ENCODE measurements at places on chromosomes 2 and 18.

GRCh38 chr2:229641676-229642075, 72.7 kb downstream of the DNER start:
- DNase-seq, result no peak

GRCh38 chr18:10660179-10660884, 134.5 kb downstream of the NAPG start:
- no peak for DNase-seq

GRCh38 chr2:11022064-11022463, 110.3 kb downstream of the KCNF1 start:
- DNase-seq, result no peak

DNA sequence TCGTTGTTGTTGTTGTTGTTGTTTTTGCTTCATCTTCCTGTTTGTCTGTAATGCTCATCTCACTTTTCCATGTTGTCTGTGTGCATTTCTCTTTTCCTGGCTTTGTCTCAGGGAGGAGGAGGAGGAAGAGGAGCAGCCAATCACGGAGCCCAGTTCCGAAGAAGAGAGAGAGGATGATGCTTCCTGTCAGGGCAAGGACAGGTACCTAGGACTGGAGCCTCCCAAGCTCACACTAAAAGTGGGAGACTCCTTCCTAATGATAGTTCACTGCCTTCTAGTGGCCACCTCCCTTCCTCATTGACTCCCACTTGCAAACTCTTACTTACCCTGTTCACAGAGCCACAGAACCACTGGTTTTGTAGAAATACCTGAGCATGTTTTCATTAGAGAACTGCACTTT, 179.6 kb downstream of the TPGS2 start:
- DNase-seq, result no peak

DNA sequence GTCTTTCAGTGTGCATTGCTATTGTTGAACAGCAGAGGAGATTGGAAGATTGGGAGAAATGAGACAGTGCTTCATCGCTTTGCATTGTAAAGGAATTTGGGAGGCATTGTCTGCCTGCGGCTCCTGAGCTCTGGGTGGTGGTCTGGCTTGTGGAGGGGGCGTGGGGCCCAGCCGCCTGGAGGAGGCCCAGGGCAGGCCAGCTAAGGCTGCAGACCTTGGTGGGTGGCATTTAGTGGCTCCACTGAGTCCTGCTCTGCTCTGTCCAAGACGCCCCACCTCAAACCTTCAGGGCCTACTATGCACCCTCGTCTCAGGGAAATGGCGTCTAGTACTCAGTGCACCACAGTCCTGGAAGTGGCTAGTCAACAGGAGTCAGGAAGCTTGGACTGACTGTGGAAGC, 5.7 kb upstream of the HS1BP3 start:
- no peak for DNase-seq

GRCh38 chr2:143192106-143192505, 62.9 kb downstream of the ARHGAP15 start:
- DNase-seq, result no peak

DNA sequence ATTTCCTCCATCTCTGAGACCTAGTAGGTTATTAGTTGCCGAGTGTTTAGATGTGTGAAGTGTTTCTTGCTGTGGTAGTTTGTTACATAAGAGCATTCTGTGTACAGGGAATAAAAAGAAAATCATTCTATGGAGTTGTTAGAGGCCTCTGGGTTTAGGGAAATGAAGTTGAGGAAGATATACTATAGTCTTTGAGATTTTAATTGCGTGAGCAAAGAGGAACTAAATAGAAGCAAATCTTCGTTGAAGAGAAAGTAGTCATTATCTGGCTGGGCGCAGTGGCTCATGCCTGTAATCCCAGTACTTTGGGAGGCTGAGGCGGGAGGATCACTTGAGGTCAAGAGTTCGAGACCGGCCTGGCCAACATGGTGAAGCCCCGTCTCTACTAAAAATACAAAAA, 19.0 kb downstream of the USP39 start:
- DNase-seq, result no peak

DNA sequence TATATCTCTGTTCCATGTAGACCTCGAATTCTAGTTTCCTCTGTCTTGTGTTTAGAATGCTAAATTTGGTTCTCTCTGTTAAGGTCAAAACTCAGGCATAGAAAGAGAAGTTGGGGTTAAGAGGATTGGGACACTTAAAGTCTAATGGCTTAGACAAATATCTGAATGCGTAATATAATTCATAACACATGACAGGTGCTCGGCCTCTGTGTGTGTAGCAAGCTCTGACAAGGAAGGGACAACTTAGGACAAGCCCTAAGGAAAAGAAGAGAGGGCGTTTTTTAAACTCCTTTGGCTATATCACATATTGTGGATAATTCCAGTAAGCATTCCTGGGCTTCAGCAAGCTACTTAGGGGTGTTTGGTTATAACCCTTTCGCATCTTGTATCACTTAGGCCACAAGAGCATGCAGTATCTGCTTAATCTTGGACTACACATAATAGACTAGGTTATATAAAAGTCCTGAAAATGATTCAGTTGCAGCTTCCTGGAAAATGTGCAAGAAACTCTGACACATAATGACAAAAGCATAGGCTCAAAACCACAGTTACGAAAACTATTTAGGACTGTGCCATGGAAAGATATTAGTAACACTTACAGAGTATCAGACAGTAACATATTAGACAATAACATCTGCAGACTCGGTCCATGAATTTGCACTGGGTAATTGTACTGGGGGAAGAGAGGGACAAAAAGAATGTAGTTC, 16.1 kb upstream of the CREB1 start:
- no peak for DNase-seq

- DNase-seq, result no peak
These were observed 61.7 kb upstream of the MCFD2 start for GRCh38 chr2:46977280-46977665.

DNA sequence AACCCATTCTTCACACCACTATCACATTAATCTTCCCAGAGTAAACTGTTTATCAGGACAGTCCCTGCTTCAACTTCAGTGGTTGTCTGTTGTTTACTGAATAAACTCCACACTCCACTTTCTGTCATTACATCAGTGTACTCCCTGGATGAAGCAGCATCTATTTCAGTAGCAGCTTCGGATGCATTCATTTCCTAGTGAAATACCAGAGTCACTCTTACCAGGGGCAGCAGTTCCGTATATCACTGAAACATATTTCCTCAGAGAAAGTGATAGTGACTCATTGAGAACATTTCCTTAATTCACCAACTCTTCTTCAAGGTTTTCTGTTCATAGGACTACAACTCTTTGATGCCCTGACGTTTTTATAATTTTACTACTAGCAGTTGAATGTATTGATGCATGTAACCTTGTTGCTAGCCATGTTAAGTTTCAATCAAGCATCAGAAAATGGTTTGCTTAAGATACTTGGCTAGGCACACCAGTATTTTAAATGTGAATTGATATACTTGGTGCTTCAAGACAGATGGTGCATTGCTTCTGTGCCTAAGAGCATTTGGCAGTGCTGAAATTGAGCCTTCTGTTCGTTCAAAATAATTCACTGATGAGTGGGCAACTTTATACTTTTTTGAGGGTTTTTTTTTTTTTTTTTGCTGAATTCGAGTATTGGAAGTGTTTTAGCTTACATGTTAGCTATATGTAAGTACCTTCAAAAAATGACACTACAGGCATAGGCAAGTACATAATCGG, 92.3 kb downstream of the UBE2E3 start:
- DNase-seq, result no peak

GRCh38 chr2:211033765-211034164, 477.4 kb downstream of the CPS1 start:
- no peak for DNase-seq

GRCh38 chr2:30287190-30287840, 56.0 kb downstream of the LBH start:
- no peak for DNase-seq

DNA sequence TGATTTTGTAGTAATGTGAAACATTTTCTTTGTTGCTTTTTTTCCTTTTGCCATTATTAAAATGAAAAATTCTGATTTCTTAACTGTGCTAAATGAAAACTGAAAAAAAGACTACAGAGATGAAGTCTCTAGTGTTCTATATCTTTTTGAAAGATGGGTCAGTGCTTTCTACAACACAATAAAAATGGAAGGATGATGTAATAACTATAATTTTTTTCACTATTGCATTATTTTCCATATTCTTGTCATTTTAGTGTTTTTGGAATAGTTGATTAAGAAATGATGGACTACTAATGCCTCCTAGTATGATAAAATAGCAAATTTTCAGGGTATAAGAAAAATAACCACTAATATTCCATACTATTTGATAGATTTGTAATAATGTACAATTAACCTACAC, 7.2 kb downstream of the PSMD14 start:
- no peak for DNase-seq

DNA sequence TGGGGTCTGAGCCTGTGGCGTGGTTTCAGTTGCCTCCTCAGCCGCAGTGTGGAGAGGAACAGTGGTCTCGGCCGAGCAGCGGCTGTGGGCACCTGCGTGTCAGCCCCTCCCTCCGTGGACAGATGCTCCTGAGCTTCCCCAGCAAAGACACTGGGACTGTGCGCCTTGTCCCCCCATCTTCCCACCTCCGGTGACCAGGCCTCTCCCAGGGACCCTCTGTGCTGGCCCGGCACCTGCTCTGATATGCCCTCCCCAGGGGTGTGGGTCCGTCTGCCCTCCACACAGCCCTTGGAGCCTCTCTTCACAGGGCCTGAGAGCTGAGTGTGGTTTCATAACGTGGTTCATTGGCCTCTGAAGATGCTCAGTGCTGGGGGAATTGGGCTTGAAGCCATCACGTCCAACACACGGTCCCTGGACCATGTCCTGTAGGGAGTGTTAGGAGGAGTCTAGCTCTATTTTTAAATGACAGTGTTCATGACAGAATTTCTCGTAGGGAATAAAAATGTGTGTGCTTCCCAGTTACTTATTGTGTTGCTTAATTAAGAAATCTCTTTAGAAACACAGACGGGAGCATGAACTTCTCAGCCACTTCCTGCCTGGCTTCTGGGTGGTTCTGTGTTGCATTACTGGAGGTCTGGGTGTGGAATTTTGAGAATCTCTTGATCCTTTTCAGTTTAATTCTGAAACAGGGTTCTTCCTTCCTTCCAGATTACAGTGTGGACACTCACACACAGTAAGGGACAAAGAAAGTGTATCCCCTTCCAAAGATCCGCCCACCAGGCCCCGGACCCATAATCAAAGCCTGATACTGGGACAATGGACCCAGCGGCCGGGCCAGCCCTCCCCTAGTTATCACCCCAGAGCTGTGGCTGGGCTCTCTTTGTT, 110.7 kb downstream of the NFATC1 start:
- no peak for DNase-seq

DNA sequence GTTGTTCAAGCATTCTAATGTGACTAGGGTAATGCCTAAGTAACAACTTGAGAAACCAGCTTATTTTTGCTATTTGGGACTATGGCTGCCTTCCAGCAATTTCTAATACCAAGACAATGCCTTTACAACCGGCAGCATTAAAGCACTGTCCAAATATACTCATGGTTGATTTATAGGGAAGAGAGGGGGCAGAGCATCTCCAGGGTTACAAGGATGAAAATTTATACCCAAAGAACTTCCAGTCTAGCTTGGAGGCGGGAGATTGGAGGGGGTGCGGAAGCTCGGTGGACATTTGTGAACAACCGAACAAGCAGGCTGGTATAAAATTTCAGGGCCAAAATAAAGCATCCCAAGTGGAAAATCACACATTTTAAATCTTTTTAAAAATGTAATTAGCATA, 294.9 kb upstream of the STON1 start:
- no peak for DNase-seq

DNA sequence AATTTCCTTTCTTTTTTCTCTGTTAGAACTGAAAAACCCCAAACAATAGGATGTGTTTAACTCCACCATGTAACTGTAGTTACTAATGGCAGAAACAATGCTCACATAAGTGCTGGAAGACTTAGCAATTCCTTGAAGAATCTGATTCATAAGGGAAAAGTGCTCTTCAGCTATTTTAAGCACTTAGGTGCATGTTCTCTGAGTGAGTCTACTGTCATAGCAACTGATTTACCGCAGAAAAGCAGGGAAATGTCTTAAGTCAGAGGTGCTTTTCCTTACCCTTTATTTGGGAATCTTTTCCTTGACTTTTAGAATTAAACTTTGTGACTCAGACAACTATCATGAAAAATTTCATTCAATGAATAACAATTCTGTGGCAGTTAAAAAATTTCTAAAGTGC, 65.4 kb upstream of the NABP1 start:
- no peak for DNase-seq

DNA sequence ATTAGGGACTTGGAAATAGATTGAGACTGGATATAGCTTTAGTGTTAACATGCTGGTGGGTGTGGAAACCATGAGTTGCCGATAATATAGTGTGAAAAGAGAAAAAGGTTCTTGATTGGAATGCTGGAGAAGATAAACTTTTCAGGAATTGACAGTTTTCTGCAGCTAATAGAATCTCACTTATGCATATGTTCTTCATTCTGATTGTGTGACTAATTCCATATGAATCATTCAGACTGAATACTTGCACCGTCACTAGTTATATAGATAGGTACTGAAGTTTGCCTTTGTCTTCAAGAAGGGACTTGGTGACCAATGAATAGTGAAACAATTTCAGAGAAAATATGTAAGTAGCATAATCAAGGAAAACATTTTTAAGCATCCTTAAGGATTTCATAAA, 225.7 kb upstream of the FOSL2 start:
- DNase-seq, result no peak

DNA sequence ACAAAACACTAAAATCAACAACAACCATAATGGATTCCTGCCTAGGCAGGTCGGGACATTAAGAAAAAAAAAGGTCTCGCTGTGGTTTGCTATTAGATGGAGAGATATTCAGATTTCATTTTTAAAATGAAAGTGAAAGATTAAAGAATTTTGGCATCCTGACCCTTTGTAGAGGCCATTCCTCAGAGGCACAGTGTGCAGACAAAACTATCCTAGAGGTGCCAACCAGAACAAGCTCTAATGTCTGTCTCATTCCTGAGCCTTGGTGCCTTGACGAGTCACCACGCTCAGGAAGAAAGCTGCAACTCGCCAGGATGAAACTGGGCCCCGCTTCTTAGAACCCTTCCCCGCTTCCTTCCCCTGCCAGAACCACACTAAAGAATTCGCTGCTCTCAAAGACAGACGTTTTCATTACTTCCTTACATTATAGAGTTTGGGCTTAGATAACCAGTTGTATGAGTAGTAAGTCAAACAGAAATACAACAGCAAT, 156.0 kb downstream of the TGIF1 start:
- DNase-seq, result no peak

- DNase-seq, result no peak
These were observed 43.1 kb upstream of the KLHL14 start for GRCh38 chr18:32815881-32816280.
